Stimulated activated CD4-positive, alpha-beta T cell treated with anti-CD3 and anti-CD28 coated beads, Interleukin-4, amount 100 ng/mL, for 4 hours (primary cell): ENCODE measurements at places on chromosomes 6 and 20.

- no peak for DNase-seq
Measured at GRCh38 chr20:31551163-31552081, 37.2 kb downstream of the HM13 start.

GRCh38 chr20:58709703-58710039 is 17.1 kb downstream of the NPEPL1 start:
- DNase-seq = no peak

DNA sequence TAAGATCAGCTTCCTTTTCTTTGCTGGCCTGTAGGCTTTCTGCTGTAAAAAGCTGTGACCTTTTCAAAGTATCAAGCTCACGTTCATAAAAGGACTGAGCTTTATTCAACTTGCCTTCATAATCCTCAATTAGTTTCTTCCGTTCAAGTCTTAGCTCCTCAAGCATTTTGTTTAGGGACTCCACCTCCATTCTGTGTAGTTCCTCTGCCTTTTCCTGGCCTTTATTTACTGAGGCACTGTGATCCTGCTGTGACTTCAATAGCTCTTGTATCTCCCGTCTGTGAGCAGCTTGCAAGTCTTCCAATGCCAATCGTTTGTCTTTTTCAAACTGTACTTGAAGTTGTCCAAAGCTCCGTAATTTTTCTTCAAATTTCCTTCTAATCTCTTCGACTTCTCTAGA is 54.4 kb downstream of the FAM184A start:
- no peak for DNase-seq

DNA sequence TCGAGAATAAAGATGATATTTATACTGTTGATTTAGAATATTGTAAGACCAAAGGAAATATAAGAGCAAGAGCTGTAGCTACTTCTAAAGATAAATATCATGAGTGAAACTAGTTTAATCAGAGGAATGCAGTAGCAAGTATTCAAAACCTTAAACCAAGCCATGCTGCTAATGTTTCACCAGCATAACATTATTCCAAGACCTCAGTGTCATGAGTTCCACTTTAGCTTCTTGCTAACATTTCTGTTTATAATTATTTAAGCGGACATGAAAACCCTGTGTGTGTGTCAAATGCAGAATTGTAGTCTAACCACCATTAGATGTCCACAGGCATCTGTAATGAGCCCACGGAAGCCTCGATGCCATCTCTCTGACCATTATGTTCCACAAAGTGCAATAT is 752.6 kb upstream of the MARCKS start:
- DNase-seq = no peak

DNA sequence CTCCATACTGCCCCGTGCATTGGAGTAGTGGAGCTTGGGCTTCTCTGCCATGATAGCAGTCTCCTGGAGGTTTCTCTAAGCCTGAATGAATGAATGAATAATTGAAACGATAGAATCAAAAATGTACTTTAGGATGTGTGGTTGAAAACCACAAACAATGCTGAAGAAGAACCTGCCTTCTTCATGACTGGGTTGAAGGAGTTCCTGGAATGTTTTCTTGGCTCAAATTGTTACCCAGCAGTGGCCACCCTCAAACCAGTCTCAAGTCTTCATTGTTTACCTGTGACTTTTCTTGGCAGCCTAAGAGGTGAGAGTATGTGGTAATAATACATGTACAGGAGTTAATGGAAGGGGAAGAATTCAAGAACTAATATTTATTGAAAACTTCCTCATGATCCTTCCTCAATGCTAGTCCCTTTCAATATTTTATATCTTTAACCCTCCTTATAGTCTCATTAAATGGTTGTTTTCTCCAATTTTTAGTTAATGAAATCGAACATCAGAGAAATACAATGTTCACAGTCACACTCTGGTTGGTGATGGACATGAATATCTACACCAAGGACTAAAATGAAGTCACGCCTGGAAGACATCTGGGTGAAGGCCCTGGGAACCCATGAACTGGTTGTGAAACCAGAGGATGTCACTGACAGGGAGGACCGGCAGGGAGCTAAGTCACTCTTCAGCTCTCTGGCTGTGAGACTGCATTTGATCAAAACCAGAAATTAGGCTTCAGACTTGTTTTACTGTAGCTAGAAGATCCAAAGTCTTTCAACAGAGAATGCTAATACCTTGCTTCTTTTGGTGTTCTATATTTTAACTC is at the start of gene GSTA5:
Gene GSTA5, minus strand, starts transcription at position 51 of the 823 bp plus-strand sequence.
- DNase-seq = no peak

DNA sequence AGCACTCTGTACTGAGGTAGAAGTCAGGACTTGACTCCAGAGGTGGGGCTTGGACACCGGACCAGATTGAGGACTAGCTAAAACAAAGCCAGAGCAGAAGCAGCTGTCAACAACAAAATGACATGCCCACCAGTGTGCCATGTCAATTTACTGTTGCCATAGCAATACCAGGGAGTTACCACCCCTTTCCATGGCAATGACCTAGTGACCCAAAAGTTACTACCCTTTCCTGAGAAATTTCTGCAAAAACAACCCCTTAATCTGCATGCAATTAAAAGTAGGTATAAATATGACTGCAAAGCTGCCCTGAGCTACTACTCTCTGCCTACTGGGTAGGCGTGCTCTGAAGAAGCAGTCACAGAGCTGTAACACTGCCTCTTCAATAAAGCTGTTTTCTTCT is 21.0 kb downstream of the MAP3K5 start:
- no peak for DNase-seq

DNA sequence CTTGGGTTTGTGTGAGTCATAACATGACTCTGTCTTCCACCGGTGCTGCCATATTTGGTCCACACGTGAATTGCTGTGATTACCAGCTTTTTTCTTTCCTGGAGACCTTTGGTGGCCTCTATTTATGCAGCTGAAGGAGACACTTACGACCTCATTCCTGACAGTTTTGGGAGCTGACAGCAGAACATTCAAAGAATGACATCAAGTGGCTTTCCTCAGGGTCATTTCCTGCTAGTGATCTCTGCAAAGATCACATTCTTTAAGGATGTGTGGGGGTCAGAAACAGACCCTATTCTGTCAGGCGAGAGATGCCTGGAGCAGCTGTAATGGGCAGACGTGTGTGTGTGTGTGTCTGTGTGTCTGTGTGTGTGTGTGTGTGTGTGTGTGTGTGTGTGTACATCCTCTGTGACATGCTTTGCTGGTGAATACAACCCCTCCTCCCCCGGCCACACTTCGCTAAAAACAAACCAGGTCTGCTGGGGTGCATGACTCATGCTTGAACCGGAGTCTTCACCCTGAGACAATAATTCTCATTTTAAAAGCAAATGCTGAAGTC is 115.6 kb downstream of the TMEM170B start:
- peak; percentile 61 for DNase-seq

- DNase-seq = peak; percentile 52
Measured at GRCh38 chr6:16319813-16320532, 81.6 kb downstream of the GMPR start.

DNA sequence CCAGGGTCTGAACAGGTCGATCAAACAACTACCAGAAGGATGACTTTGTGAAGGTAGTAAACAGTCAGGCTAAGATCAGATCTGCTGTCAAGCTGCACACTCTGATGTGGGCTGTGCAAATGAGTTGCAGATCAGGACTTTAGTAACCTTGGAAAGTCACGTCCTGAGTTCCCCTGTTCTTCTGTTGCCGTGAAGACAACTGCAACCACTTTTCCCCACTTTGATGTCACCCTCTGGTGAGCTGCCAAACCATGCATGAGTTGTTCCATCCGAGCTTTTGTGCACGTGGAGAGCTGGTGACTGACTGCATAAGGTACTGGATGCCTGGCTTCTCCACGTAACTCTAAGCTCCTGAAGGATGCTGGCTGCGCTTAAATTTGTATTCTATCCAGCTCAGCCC is 111.0 kb downstream of the CD83 start:
- no peak for DNase-seq

DNA sequence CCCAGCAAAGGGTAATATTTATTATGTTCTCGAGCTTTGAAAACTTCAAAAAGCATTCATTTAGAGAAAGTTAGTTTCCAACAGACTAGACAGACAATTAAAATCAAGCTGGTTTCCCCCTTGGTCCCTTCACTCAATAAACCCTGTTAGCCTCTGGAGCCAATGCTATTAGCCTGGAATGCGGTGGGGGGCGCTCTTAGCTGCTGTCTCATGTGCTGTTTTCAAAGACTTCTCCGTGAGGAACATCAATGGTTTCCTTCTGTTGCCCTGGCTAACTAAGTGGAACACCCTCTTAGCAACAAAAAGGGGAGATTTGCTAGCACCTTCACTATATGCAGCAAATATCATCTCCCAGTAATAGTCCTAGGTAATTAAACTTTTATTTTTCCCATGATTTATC is 86.4 kb downstream of the LY86 start:
- no peak for DNase-seq

DNA sequence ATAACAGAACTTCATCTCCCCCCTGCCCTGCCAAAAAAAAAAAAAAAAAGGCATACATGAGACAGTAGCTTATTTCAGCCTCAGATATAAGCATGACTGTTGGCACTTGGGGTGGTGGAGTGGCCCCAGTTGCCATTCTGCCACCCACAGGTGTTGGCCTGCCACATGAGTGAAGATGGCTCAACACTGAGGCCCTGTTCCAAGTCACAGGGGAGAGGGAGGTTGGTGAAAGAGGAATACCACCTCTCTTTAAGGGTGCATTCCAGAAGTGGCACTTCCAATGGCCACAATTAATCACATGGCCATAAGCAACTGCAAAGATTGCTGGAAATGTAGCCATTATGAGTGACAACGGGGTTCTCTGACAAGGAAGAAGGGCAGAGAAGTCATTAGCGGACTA is 61.9 kb upstream of the JARID2 start:
- peak; percentile 32 for DNase-seq

- DNase-seq = peak; percentile 7
Measured at GRCh38 chr6:137589067-137589848, 95.1 kb upstream of the OLIG3 start.

DNA sequence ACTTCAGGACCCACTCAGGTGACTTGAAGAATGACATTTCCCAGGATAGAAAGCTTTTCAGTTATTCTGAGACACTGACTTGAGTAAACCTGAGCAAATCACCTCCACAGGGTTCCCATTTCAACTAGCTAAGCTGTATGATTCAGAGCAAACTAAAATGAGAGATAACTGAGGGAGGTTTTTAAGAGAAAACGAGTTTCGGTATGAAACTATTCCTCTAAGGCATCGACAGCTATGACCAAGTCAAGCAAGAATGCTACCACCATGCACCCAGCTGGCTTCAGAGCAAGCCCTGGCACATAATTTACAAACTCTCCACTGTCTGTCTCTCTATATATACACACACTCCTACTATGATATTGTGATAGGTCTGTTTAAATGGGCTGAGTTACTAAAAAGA is 75.4 kb downstream of the PERP start:
- no peak for DNase-seq

DNA sequence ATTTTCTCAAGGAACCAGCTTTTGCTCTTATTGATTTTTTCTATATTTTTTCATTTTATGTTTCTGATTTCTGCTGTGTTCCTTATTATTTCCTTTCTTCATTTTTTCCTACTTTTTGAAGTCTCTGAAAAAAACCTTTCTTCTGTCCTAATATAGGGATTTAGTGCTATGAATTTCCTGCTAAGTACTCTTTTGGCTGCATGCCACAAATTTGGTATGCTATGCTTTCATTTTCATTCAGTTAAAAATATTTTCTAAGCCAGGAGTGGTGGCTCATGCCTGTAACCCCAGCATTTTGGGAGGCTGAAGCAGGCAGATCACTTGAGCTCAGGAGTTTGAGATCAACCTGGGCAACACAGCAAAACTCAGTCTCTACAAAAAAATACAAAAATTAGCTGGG is 30.6 kb downstream of the SIRPD start:
- DNase-seq = no peak

GRCh38 chr20:15857173-15857784 is 716.0 kb downstream of the KIF16B start:
- no peak for DNase-seq

GRCh38 chr20:41119614-41120561 is 17.5 kb upstream of the PLCG1 start:
- DNase-seq = no peak

- DNase-seq = no peak
Measured at GRCh38 chr6:52375780-52376556, 14.0 kb downstream of the PAQR8 start.

DNA sequence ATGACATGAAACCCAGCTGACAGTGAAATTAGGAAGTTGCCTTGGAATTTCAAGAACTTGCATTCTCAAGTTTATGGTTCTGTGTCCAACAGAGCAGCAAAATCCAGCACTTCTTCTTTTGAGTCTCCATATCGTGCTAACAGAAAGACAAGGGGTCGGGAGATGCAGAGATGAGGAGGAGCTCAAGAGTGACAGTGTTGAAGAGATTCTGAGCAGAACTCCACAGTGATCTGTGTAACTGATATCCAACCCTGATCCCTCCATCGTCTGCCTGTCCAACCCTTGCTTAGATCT is 21.2 kb upstream of the BTN1A1 start:
- DNase-seq = no peak

DNA sequence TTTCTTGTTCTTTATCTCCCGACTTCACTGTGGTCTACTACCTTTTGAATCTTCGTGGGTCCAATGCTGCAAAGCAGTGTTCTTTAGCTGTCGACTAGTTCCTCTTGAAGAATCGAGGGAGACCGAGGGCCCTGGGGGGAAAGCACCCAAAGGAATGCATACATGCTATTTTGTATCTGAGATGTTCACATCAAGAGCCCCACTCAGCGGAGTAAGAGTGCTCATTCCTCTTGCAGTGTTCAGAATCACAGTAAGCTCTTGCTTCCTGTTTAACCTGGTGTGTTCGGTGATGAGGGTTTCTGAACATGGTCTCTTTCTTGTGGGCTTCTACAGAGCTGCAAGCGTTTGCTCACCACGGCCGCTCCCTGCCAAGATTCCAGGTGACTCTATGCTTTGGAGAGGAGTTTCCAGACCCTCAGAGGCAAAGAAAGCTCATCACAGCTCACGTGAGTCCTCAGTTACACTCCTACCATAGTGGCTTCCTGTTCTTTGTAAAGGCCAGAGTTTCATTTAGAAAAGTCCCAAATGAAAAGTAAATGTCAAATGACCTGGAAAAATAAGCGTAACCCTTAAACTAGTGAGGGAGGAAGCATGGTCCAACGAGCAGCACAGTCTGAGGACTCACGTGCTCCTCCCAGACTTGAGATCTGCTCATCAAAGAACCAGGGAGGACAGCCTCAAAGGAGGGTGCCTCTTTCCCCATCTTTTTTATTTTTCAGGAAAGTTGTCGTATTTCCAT is 13.3 kb downstream of the IRF4 start:
- DNase-seq = no peak

- DNase-seq = no peak
Measured at GRCh38 chr6:170184316-170184715, 106.6 kb downstream of the DLL1 start.
